DMS153 (cell line): ENCODE measurements at places on chromosomes 2 and 18.

- DNase-seq, result no peak
These were observed 23.9 kb downstream of the SNTG2 start for GRCh38 chr2:974502-974901.

GRCh38 chr2:203535784-203536585 is 884 bp upstream of the RAPH1 start:
- DNase-seq, result no peak

- no peak for DNase-seq
These were observed 8.0 kb downstream of the NTSR2 start for GRCh38 chr2:11661891-11662435.

- DNase-seq, result no peak
These were observed 82.0 kb upstream of the FSHR start for GRCh38 chr2:49236316-49236715.

DNA sequence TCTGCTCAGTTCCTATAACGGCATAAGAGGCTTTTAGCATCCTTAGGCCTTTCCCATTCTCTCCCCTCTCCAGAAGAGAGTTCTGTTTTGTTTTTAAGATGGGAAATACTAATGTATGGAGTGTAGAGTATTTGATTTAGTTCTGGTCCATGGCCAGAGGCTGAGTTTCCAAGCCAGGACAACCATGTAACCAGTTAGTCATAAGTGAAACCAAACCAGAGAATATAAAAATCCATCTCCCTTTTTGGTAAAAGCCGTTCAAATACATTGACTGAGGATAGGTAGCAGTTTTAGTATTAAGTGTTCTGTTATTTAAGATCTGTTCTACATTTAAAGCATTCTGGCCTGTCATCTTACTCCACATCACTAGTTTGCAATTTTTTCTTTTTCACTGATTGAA is 3.1 kb downstream of the PSMD1 start:
- DNase-seq, result no peak

GRCh38 chr2:15187702-15188101 is 373.4 kb downstream of the NBAS start:
- no peak for DNase-seq

DNA sequence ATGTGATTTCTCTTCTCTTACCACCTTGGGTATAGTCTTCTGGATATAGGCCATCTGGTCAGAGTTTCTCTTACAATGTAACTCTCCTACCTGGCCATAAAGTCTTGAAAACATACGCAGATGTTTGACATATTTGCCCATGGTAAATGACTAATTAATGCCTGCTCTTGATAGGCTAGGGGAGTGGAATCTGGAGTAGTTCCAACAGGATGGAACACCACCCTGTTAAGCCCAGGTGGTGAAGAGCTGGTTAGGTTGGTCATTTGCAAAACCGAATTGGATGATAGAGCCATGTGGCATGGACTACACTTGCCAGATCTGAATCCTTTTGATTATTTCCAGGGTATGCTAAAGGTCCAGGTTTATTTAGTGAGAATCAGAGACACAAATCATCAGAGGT is 36.5 kb downstream of the HADHB start:
- no peak for DNase-seq

GRCh38 chr2:86216575-86217555 is 17.6 kb downstream of the MRPL35 start:
- DNase-seq, result no peak

DNA sequence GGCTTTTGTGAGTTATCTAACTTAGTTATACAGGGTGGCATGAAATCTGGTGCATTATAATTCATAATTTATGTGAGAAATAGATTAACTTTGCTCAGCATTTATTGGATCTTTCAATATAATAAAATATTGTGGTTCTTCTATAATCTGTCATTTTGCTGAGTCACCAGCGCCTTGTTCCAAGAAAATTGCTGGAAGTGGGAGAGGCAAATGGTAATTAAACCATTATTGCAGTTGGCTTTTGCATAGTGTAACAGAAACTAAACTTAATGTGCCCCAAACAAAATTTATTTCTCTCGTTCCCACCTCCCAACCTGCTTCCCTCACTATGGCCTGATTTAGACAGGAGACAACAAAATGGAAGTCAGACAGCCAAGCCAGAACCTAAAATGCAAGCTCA is 146.3 kb downstream of the GALR1 start:
- DNase-seq, result no peak

GRCh38 chr2:28649481-28650265 is 102.0 kb upstream of the PPP1CB start:
- no peak for DNase-seq

- no peak for DNase-seq
These were observed 9.1 kb upstream of the IL1RN start for GRCh38 chr2:113118263-113118657.

DNA sequence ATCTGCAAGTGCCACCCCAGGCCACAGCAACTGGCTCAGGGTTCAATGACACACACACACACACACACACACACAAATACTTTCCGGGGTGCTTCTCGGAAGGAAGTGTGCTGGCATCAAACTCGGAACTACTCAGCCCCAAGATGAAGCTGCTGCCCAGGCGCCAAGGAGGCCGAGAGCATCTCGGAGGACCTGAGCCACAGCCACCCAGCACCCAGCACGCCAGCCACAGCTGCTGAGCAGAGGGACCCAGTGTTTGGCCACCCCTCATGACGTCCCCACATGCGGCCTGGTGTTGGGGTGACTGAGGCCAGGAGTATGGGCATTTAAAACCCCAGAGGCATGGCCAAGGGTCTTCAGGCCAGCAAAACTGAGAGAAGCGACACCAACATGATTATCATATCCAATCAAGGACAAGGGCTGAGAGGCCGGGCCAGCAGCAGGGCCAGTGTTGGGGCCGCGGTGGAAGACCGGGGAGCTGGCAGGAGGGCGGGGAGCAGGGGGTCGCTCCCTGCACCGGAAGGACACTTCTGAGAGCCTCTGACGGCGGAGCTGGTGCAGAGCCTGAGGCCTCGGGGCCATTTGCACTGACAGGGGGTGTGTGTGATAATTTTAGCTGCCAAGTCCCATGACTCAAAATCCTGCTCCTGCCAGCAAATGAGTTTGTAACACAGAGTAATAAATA is 61.8 kb downstream of the BIN1 start:
- no peak for DNase-seq

GRCh38 chr18:5620289-5620688 is 76.5 kb upstream of the EPB41L3 start:
- DNase-seq, result no peak
